ENCODE measurements at places on chromosomes 12 and 14.

DNA sequence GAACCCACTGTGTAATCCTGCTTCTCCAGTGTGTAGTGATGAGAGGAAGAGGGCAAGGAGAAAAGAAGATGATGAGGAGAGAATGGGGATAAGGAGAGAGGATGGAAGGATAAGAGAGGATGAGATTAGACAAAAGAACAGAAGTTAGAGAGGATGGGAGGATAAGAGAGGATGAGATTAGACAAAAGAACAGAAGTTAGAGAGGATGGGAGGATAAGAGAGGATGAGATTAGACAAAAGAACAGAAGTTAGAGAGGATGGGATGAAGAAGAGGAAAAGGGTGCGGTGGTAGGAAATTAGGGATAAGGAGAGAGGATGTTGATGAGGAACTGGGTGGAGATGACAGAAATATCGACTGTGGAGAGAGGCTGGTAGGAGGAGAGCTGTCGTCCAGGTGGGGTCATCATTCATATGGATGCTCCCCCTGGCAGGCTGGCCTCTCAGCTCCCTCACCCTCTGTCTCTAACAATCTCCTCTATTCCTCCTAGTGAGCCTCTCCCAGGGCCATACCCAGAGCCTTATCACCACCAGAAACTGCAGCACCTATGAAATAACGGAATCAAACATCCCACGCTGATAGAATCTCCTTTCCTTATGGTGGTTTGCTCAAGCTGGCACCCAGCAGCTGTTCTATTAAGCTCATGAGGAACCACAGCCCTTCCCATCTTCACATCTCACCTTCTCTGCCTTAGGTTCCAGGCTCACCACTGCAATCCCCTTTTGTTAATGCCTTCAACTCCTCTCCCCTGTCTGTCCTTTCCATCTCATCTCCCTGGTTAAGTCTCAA lies 6.0 kb upstream of the CIROP start:
- H3K27ac ChIP-seq = no peak overlapping the region
- H3K36me3 ChIP-seq = no peaks in the 10 kb centered on the region
- no peak overlapping the region for H3K4me3 ChIP-seq
- DNase-seq = no peak
- H3K4me1 ChIP-seq = peaks cover 16% of the 10 kb centered on the region

- H3K36me3 ChIP-seq = peaks cover 48% of the 10 kb centered on the region
- no peak overlapping the region for H3K4me3 ChIP-seq
- DNase-seq = no peak
- H3K4me1 ChIP-seq = peaks cover 11% of the 10 kb centered on the region
- no peak overlapping the region for H3K27ac ChIP-seq
Measured at GRCh38 chr14:71261206-71261605, 353.9 kb downstream of the PCNX1 start.

DNA sequence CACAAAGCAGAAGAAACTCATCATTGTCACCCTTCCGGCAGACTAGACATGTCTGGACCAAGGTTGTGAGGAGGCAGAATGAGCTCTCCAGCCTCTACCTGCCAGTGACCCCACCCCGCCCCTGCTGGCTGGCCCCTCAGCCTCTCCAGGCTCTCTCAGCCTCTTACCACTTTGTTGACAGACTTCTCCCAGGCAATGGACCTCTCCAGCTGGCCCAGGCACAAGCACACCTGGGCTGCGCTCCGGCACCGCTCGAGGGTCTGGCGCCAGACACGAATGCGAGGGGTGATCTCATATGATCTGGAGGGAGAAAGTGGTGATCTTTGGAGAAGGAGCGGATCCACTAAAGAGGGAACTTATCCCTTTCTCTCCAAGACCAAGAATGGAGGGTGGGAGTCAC lies 30.3 kb downstream of the BAZ2A start:
- H3K27ac ChIP-seq = no peak overlapping the region
- H3K36me3 ChIP-seq = peaks cover 53% of the 10 kb centered on the region
- H3K27me3 ChIP-seq = no peaks in the 10 kb centered on the region
- H3K4me3 ChIP-seq = no peak overlapping the region
- no peaks in the 10 kb centered on the region for H3K4me1 ChIP-seq

DNA sequence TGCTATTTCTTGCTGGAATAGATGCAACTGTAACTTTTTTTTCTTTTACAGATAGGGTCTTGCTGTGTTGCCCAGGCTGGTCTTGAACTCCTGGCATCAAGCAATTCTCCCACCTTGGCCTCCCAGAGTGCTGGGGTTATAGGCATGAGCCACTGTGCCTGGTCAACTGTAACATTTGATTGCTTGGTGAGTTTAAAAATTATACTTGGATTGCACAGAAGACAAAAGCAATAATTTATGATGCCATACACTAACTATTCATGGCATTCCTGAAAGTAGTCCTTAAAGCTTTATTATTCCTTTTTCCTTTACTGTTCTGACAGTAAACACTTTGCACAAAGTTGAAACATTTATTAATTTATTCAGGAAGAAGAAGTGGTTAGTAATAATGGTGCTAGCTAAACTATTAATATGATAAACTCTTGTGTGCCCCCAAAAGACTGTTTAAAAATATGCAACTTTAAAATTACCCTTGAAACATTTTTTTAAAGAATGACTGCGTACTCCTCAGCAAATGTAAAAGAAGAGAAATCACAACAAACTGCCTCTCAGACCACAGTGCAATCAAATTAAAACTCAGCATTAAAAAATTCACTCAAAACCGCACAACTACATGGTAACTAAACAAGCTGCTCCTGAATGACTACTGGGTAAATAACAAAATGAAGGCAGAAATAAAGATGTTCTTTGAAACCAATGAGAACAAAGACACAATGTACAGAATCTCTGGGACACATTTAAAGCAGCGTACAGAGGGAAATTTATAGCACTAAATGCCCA lies 8.3 kb downstream of the PTPRB start:
- no peak overlapping the region for H3K27ac ChIP-seq
- H3K27me3 ChIP-seq = peaks cover 4% of the 10 kb centered on the region
- no peaks in the 10 kb centered on the region for H3K36me3 ChIP-seq
- no peak overlapping the region for H3K4me3 ChIP-seq
- H3K4me1 ChIP-seq = no peaks in the 10 kb centered on the region
- DNase-seq = no peak

DNA sequence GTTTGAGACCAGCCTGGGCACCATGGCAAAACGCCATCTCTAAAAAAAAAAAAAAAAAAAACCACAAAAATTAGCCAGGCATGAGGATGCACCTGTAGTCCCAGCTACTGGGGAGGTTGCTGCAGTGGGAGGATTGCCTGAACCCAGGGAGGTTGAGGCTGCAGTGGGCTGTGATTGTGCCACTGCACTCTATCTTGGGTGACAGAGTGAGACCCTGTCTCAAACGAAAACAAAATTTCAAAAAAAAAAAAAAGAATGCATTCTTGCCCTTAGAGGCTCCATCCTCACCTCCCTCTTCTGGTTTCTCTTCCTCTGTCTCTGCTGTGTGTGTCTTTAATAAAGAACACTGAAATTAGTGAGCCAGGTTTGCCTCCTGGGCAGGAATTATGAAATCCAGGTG lies 107.8 kb downstream of the VCPKMT start:
- DNase-seq = no peak
- H3K4me1 ChIP-seq = peaks cover 44% of the 10 kb centered on the region
- no peaks in the 10 kb centered on the region for H3K27me3 ChIP-seq
- no peak overlapping the region for H3K27ac ChIP-seq
- peaks cover 36% of the 10 kb centered on the region for H3K36me3 ChIP-seq
- no peak overlapping the region for H3K4me3 ChIP-seq

- H3K4me1 ChIP-seq = peaks cover 23% of the 10 kb centered on the region
- H3K27ac ChIP-seq = no peak overlapping the region
- no peak overlapping the region for H3K4me3 ChIP-seq
- no peak for DNase-seq
- no peaks in the 10 kb centered on the region for H3K36me3 ChIP-seq
- H3K27me3 ChIP-seq = no peaks in the 10 kb centered on the region
Measured at GRCh38 chr12:2547273-2548044, 247.3 kb upstream of the FKBP4 start.

GRCh38 chr14:94097091-94097490 lies 13.4 kb upstream of the IFI27 start:
- no peak overlapping the region for H3K27ac ChIP-seq
- peak; percentile 4 for DNase-seq
- H3K4me1 ChIP-seq = no peaks in the 10 kb centered on the region

GRCh38 chr14:92590176-92590575 lies 76.6 kb downstream of the RIN3 start:
- H3K36me3 ChIP-seq = peaks cover 62% of the 10 kb centered on the region
- H3K4me1 ChIP-seq = peaks cover 64% of the 10 kb centered on the region
- H3K27me3 ChIP-seq = peaks cover 2% of the 10 kb centered on the region

DNA sequence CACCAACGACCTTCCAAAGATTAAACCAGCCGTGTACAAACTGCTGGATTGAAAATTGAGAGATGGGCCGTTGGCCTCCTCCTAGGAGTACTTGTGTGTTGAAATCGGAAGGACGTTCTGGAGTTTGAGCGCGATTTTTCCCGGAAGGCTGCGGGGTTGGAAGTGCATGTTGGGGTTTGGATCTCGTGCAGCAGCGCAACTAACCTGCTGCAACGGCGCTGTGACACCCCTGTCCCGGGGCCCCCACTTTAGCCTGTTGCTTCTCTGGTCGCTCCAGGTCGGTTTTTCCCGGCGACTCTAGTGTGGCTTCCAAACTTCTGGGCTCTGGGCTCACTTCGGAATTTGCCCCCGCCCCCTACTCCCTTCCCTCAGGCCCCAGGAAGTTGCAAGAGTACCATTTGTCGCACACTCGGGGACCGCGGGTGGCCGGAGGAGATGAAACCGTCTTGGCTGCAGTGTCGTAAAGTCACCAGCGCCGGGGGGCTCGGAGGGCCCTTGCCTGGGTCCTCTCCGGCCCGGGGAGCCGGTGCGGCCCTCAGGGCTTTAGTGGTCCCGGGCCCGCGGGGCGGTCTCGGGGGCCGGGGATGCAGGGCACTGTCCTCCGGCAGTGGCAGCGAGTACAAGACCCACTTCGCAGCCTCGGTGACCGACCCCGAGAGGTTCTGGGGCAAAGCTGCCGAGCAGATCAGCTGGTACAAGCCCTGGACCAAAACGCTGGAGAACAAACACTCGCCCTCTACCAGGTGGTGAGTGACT lies at the start of gene ACSS3:
Gene ACSS3 (plus strand): TSS at position 394 of the 756 bp plus-strand sequence. CDS start 42 bp downstream, at position 436.
- H3K36me3 ChIP-seq = no peaks in the 10 kb centered on the region
- no peaks in the 10 kb centered on the region for H3K4me1 ChIP-seq
- H3K27me3 ChIP-seq = peaks cover 6% of the 10 kb centered on the region
- H3K27ac ChIP-seq = no peak within 1 kb of the TSS

GRCh38 chr12:131060011-131060703 lies 106.5 kb downstream of the ADGRD1 start:
- H3K36me3 ChIP-seq = no peaks in the 10 kb centered on the region
- H3K27me3 ChIP-seq = peaks cover 34% of the 10 kb centered on the region
- H3K27ac ChIP-seq = no peak overlapping the region
- H3K4me3 ChIP-seq = no peak overlapping the region

- no peaks in the 10 kb centered on the region for H3K36me3 ChIP-seq
- DNase-seq = no peak
- no peak overlapping the region for H3K4me3 ChIP-seq
- H3K27me3 ChIP-seq = no peaks in the 10 kb centered on the region
- H3K4me1 ChIP-seq = no peaks in the 10 kb centered on the region
Measured at GRCh38 chr12:59453475-59453874, 142.4 kb upstream of the SLC16A7 start.

DNA sequence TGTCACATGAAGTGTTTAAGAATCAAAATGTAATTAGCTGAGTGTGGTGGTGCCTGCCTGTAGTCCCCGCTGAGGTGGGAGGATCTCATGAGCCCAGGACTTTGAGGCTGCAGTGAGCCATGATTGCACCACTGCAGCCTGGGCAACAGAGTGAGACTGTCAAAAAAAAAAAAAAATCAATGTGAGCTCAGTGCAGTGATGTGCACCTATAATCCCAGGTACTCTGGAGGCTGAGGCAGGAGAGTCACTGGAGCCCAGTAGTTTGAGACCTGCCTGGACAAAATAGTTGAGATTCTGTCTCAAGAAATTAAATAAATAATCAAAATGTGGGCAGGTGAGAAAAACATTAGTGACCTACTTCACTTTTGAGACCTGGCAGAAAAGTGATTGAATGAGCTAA lies 140.0 kb downstream of the MON2 start:
- H3K4me1 ChIP-seq = peaks cover 30% of the 10 kb centered on the region
- DNase-seq = no peak
- no peaks in the 10 kb centered on the region for H3K27me3 ChIP-seq
- peaks cover 4% of the 10 kb centered on the region for H3K36me3 ChIP-seq
- no peak overlapping the region for H3K4me3 ChIP-seq

DNA sequence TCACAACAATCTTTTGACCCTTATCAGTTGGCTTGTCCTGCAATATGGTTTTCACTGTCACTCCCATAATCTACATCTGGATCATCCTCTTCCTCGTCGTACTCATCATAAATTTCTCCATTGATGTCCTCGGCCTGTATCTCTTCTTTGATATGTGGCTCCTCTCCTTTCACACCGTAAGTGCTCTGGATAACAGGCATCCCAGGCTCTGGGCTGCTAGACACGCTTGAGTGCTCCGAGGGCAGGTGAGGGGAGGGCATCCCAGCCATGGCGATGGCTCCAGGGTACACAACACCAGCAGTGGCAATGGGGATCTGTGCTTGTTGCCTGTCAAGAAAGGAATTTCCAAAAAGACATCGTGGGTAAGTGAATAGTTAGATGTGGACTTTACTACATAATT lies 415.3 kb downstream of the SOX5 start:
- no peak overlapping the region for H3K27ac ChIP-seq
- H3K36me3 ChIP-seq = no peaks in the 10 kb centered on the region

- peaks cover 22% of the 10 kb centered on the region for H3K36me3 ChIP-seq
- DNase-seq = peak; percentile 84
- H3K4me3 ChIP-seq = peak overlapping the region; percentile 83
Measured at GRCh38 chr14:69151458-69152180, 1.3 kb downstream of the DCAF5 start.

DNA sequence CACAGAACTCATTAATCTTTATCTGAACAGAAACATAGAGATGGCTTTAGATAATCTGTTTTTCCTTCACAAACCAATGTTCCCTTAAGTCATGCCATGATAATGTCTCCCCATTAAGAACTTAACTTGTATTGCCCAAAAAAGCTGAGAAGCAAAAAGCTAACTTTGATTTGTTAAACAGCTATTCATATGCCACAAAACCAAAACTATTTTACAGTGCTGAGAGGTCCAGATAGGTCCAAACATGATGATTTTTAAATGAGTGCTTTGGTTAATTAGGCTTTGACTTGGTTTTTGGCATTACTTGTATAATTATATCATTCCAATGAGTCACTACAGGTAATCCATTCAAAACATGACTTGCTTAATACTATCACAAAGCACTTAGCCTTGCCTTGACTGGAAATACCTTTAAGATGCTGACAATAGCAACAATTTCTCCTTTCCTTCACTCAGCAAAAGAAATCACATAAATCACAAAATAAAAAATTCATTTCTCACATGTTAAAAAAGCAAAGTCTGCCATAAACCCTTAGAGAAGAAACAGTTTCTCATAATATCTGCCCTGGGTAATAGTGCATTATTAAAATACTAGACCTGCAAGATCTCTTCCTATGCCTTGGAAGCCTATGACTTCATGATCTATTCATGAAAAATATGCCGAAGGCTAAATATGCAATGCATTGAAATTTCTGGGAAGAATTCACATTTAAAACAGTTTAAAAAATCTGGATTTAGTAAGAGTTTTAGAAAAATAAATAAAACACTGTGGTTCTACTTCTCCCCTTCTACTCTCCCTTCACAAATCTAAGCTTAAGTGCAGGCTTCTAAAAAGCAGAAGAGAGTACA lies 52.0 kb upstream of the SAV1 start:
- H3K4me3 ChIP-seq = no peak overlapping the region
- no peak for DNase-seq
- H3K4me1 ChIP-seq = peaks cover 7% of the 10 kb centered on the region
- H3K27me3 ChIP-seq = peaks cover 2% of the 10 kb centered on the region

GRCh38 chr14:39038542-39038941 lies 64.5 kb downstream of the SEC23A start:
- no peak overlapping the region for H3K27ac ChIP-seq
- H3K4me1 ChIP-seq = peaks cover 11% of the 10 kb centered on the region
- DNase-seq = no peak
- no peak overlapping the region for H3K4me3 ChIP-seq
- peaks cover 31% of the 10 kb centered on the region for H3K36me3 ChIP-seq
